ENCODE measurements at places on chromosomes 4 and X. TPM values are rescaled to one million over a fixed set of nuclear protein-coding genes. Genes with fewer than 3 reads are reported as not detected.

GRCh38 chrX:118459494-118459893 is 36.1 kb upstream of the DOCK11 start:
- DNase-seq: no peak
- H3K4me1 ChIP-seq: no peaks in the 10 kb centered on the region
- H3K27me3 ChIP-seq: no peaks in the 10 kb centered on the region
- H3K27ac ChIP-seq: no peak overlapping the region
- no peak overlapping the region for H3K4me3 ChIP-seq

GRCh38 chr4:76748649-76749048 is 149.3 kb downstream of the SOWAHB start:
- H3K4me3 ChIP-seq: no peak overlapping the region
- H3K4me1 ChIP-seq: peaks cover 1% of the 10 kb centered on the region
- H3K36me3 ChIP-seq: peaks cover 42% of the 10 kb centered on the region
- DNase-seq: peak; percentile 75
- H3K27ac ChIP-seq: no peak overlapping the region

HTRA3 gene
- total RNA-seq: 26.8 TPM

FAM184B gene
- not detected for total RNA-seq

- no peaks in the 10 kb centered on the region for H3K36me3 ChIP-seq
- H3K4me1 ChIP-seq: no peaks in the 10 kb centered on the region
These were observed 1393.4 kb upstream of the PCDH7 start for GRCh38 chr4:29326816-29327215.

- no peaks in the 10 kb centered on the region for H3K36me3 ChIP-seq
- no peaks in the 10 kb centered on the region for H3K4me1 ChIP-seq
- no peaks in the 10 kb centered on the region for H3K27me3 ChIP-seq
- DNase-seq: no peak
These were observed 172.6 kb downstream of the AMELX start for GRCh38 chrX:11465648-11466411.
